ENCODE measurements at places on chromosomes 16 and 17.

DNA sequence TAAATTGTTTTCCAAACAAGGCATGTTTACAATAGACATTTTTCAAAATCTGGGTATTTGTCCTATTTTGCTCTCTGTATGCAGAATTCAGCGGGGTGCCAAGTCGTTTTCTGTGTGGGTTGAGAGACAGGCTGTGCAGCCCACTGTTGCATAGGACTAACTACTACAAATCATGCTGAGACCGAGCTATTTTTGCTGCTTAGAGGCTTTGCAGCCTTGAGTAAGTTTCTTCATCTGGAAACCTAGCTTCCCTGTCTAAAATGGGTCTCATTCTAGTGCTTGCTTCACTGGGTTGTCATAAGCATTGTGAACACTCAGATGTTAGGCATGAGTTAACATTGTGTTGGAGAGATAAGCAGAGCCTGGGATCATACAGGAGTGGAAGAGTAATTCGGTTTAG, 1.3 kb downstream of the PRPSAP2 start:
- DNase-seq: no peak

DNA sequence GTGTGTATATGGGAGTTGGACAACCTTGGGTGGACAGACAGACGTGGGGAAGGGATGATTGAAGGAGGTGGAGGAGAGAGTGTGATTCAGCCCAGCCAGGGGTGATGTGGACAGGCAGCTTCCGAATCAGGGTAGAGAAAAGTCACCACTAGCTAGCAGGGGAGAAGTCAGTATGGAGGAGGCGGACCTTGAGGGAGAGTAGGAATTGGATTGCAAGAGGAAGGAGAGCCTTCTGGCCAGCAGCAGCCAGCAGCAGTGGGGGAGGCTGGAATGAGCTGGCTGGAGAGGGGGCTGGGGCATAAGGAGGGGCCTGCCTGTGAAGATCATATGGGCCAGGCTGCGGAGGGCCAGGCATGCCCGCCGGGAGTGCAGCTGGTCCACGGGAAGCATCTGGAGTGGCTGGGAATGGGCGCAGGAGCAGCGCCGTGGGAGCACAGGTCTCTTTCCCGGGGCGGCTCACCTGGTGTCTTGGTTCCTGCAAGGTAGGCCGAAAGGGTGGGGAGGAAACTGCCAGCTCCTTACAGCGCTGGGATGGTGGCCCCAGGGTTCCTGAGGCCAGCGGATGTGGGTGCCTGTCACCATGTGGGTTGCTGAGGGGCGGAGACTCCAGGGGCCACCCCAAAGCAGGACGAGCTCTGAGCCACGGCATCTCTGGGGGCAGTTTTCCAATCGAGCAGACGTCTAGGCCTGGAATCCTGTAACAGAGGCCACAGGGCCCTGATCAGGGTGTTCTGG, 235.3 kb downstream of the SEC14L1 start:
- no peak for DNase-seq

GRCh38 chr16:2751577-2752034, 832 bp upstream of the SRRM2 start:
- peak; percentile 25 for DNase-seq

GRCh38 chr16:22030087-22030812, 22.3 kb downstream of the MOSMO start:
- no peak for DNase-seq

GRCh38 chr17:44543213-44543904, 13.9 kb upstream of the FZD2 start:
- no peak for DNase-seq

- no peak for DNase-seq
Observed at GRCh38 chr17:51228161-51228560, 31.7 kb downstream of the MBTD1 start.

DNA sequence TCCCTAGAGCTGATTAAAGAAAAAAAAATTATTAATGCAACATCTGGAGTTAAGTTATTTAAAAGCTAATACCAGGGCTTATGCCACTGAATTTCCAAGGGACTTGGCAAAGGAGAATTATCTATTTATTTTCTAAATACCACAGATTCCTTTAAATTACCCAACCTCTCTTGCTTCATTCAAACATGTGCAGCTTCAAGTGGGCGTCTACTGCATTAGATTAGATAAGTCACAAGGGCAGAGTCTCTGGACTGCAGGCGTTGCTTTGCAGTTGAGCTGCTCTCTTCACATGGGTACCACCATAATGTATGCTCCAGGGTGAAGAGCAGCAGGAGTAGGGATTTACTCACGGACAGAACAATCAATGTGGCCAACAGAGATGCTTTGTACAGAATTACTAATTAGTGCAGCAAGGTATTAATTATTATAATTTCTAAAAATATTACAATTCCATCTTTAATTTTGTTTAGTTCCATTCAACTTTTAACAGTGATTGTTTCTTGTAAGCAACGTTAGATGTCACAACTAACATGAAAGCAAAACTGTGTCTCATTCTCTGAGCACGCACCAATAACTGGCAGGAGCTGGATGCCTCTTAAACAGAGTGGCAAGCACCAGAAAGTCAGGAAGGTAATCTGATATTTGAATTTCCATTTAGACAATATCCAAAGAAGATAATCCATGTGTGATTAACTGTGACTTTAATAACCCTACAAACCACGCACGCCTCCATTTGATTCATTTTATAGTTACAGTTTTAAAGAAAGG, 214.2 kb downstream of the STX8 start:
- DNase-seq: no peak

DNA sequence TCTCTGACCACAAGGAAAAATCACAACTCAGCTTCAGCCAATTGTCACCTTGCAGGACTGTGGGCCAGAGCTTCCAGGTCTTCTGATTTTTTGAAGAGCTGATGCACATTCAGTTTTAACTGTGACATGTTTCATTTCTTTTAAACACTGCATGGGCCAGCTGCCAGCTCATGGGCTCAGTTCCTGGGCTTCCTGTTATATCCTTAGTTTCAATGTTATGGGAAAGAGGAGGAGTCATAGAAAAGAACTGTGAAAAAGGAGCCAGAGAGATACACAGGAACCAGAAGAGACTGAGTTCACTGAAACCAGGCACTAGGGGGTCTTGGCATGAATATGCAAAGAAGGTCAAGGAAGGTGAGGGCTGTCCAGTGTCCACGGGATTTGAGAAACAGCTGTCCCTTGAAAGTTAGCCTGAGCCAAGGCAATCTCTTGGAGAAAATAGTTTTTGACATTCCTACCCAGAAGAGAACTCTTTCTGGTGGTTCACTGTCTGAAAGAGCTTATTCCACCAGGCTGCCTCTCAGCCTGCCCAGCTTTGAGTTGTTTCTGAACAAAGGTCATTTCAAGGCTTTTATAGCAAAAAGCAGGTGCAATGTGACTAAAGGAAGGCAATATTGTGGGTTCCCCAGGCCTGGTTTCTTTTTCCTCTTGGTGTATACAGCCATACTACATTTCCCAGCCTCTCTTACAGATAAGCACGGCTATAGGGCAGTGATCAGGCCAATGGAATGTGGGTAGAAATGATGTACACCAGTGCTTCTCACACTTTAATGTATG, 10.5 kb downstream of the PDILT start:
- no peak for DNase-seq

- DNase-seq: no peak
Observed at GRCh38 chr17:43641416-43641815, 20.3 kb downstream of the MEOX1 start.

DNA sequence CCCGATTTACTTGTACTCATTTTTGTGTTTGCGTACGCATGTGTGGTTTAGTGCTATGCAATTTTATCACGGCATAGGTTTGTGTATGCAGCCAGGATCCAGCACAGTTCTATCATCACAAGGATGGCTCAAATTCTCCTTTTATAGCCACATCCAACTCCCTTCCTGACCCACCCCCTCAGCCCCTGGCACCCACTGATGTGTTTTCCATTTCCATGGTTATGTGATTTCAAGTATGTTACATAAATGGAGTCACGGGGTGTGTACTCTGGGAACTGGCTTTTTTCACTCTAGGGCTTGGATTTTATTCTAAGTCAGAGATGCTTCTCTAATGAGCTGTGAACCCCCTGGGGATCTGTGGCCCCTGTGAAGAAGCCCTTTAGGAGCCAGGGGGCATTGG, 16.8 kb downstream of the IL4R start:
- DNase-seq: no peak

GRCh38 chr17:29051731-29052130, 8.8 kb downstream of the PIPOX start:
- DNase-seq: no peak

- DNase-seq: no peak
Observed at GRCh38 chr16:85461022-85461813, 151.9 kb upstream of the GSE1 start.

DNA sequence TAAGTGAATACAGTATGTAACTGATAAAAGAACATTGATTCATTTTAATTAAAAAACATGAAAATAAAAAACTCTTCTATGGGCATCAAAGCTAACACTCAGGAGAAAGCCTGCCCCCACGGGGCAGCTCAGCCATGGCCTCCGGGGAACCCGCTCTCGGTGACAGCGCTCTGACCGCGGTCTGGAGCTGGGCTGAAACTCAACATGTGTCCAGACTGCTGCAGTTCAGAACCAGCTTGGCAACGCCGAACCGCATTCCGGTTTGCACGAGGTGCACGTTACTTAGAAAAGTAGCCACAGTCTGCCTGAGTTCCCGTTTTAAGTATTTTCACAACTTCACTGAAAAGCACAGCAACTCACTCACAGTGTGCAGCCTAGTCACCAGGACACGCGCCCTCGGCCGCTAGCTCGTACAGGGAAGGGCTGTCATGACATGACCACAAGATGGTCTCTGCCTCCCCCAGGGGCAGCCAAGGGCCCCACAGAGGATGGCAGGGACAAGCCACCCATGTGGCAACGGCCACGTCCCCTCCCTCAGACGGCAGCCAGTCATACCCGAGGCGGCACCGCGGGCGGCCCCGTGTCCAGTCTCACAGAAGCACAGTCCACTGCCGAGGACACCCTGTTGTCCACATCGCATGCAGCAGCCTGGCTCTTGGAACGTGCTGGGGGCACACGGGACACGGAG, 77.1 kb upstream of the METRNL start:
- DNase-seq: no peak

GRCh38 chr16:81940781-81941560, 70.3 kb downstream of the SDR42E1 start:
- DNase-seq: no peak

- no peak for DNase-seq
Observed at GRCh38 chr16:4685776-4686496, 7.4 kb upstream of the NUDT16L1 start.

- DNase-seq: no peak
Observed at GRCh38 chr16:21971856-21972255, 18.7 kb downstream of the UQCRC2 start.

- no peak for DNase-seq
Observed at GRCh38 chr16:30750876-30751465, 2.7 kb downstream of the PHKG2 start.
